ENCODE measurements at places on chromosomes 1 and 21.

GRCh38 chr1:26302733-26303405 lies 3.6 kb downstream of the UBXN11 start:
- DNase-seq = no peak

DNA sequence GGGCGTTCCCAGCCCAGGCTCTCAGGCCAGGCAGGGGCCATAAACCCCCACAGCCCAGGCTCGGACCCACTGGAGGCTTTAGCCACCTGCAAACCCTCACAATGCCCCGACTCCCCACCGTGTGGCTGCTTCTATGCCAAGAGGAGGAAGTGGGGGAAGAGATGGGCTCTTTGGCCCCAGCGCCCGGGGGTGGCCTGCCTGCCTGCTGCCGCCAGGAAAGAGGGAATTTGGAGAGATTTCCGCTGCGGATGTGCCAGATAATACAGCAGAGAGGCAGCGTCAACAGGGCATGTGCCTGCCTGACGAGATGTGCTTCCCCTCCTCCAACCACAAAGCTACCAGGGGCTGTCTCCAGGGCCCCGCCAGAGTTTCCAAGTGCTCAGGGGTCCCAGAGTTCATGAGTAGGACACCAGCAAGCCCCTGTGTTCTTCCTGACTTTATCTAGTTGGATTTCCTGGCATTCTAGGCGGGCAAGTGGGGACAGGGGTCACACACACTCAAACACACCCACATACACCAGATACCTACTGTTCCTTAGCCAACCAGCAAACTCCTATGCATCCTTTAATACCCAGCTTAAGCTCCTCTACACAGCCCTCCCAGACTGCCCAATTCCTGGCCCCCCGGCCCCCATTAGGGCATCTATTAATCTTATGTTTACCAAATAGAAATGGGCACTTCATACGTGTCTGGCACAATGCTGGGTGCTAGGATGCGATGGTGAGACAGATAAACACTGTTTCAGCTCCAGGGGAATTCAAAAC lies 14.1 kb downstream of the EPHA2 start:
- DNase-seq = no peak

DNA sequence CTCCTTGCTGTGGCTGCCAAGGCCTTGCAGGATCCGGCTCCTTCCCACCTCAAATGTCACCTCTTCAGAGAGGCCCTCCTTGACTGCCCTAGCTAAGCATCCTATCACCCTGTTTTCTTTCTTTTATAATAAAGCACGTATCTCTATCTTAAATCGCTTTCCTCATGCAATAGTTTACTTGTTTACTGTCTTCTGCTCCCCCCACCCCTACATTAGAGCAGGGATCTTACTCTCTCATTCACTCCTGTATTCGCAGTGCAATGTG lies 36.4 kb downstream of the MYOM3 start:
- no peak for DNase-seq

DNA sequence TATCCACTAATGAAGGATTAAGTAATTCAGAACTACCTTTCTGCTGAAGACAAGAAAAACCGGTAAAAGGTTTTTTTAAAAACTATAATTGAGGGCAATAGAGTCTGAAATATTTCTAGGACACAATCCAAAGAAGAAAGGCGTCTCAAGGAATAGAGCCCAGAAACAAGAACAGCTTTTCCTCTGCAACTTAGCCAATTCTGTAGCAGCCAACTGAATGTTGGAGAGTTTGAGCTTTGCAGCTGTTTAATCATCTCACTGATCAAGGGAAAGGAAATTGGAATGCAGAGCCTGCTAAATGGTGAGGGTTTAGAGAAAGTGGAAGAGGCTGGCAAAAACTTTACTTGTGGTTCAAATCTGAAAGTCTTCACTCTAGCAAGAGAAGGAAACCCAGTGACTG lies 818.9 kb downstream of the KCNT2 start:
- no peak for DNase-seq

DNA sequence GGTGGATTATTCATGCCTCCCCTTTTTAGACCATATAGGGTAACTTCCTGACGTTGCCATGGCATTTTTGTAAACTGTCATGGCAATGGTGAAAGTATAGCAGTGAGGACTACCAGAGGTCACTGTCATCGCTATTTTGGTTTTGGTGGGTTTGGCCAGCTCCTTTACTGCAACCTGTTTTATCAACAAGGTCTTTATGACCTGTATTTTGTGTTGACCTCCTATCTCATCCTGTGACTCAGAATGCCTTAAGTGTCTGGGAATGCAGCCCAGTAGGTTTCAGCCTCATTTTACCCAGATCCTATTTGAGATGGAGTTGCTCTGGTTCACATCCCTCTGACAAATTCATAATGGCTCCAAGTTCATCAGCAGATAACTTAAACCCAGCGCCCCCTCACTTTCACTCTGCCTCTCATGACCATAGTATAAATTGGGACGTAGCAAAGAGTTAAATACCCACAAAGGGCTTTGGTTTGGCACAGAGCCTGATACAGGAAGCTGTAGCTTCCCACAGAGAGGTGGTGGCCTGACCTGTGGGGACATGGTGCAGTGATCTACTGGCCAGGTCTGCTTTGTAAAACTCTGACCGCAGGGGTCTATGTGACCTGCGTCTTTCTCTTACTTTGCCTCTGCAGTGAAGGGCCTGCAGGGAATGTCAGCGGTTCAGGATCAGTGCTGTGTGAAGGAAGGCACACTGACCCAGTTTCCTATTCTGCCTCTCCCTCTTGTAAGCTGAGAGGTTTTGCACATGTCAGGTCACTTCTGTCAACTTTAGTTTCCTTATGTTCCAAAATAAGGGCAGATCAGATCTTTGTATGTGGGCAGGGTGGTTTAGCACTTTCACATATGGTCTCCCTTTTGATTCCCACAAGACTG lies 78.1 kb upstream of the ZNF644 start:
- DNase-seq = no peak

All from activated CD8-positive, alpha-beta memory T cell treated with anti-CD3 and anti-CD28 coated beads for 1 hour (primary cell).